ENCODE measurements at places on chromosomes 6 and 20.

- no peak for DNase-seq
Measured at GRCh38 chr6:137214931-137215330, 4.3 kb downstream of the IFNGR1 start.

DNA sequence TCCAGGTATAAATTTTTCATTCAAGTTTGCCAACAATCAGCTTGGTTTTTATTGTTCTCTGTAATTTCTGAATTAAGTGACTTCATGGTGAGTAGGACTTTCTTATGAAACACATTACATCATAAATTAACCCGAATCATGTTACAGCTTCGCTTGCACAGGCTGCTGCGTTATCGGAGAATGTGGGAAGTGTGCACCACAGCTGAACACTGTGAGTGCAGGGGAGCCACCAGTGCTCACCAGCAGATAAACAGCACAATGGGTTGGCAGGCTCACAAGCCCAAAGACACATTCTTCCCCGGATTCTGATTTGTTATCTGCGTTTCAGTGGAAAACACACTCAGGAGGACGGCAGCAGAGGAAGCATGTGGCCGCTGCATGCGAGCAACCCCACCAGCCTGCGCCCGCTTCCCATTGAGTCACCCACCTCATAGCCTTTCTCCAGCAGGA lies 121.1 kb downstream of the GMDS start:
- peak; percentile 36 for DNase-seq

DNA sequence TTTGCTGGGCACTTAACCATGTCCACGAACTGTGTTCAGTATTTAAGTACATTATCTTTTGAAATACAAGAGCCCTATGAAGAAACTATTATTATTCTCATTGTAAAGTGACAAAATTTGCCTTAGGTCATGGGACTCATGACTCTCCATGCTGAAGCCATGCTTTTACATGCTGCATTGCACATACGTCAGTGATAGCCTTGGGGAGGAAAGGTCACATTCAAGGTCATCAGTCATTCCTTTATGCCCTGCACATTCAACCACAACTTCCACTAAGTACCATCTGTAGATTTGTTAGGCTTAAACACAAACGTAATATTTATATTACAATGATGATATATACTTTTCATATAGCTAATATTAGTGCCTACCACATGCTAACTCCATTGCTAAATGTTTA lies 292.7 kb downstream of the TBC1D7 start:
- no peak for DNase-seq

- no peak for DNase-seq
Measured at GRCh38 chr20:41669708-41670263, 51.6 kb upstream of the CHD6 start.

DNA sequence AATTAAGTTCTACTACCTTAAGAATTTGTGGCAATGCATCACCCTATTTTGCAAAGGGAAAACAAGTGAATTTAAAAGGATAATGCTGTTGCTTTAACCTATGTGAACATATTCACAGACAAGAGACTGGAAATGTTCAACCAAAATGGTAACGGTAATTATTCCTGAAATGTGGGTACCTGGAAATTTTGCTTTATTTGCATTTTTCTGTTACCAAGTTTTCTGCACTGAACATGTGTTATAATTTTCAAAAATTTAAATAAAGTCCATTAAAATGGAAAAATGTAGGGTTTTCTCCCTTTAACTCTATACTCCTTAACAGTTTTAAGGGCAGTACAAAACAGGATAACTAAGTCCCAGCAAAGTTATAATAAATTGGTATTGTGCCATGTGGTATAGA lies 66.4 kb downstream of the EPB41L2 start:
- DNase-seq = no peak

DNA sequence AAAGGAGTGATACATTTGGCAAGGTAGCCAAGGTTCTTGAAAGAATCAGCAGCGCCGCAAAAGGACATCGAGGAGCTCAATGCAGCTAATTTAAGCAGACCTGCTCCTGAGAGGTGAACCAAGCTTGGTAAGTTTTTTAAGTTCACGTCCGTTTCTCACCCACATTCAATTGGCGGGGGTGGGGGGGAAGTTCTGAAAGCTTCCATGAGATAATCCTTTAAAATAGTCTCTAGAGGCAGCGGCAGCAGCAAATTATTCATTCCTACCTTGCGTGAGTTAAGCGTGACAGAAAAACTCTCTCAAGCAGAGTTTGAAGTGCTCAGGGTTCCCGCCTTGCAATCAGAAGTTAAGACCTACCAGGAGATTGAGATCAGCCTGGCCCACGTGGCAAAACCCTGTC lies 97.3 kb upstream of the NHSL1 start:
- no peak for DNase-seq

- DNase-seq = no peak
Measured at GRCh38 chr6:144725736-144726522, 440.8 kb downstream of the UTRN start.

- no peak for DNase-seq
Measured at GRCh38 chr20:17910828-17911294, 57.7 kb downstream of the SNX5 start.

DNA sequence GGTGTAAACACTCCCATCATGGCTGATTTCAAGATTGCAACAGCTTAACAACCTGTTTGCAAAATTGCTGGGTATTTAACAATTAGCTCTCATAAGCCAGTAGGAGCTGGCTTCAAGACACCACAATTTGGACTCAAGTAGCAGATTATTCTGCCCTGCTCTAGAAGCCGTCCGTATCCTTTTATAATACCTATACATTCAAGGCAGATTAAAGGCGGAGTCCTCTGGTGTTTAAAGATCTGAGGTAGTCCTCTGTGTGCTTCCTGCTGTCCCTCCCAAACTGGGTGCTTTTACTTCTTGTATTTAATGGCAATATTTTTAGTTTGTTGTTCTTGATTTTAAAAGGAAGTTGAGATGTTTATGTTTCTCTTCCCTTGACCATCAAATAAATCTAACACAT lies 62.2 kb upstream of the SOX4 start:
- no peak for DNase-seq

GRCh38 chr6:70735513-70735912 lies 67.8 kb downstream of the SMAP1 start:
- no peak for DNase-seq

GRCh38 chr6:5128351-5128750 lies 43.2 kb downstream of the PPP1R3G start:
- no peak for DNase-seq

- DNase-seq = no peak
Measured at GRCh38 chr20:58201616-58202015, 26.8 kb downstream of the ANKRD60 start.

- peak; percentile 94 for DNase-seq
Measured at GRCh38 chr20:31608251-31608945, 3.3 kb downstream of the ID1 start.

DNA sequence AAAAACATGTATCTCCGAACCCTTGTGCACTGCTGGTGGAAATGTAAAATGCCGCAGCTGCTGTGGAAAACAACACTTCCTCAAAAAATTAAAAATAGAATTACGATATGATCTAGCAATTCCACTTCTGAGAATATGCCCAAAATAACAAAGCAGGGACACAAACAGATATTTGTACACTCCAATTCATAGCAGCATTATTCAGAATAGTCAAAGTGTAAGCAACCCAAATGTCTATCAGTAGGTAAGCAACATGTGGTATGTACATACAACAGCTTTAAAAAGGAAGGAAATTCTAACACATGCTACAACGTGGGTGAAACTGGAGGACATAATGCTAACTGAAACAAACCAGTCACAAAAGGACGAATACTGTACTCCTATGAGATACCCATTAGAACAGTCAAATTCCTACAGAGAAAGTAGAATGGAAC lies 5.7 kb upstream of the RAB5IF start:
- no peak for DNase-seq

DNA sequence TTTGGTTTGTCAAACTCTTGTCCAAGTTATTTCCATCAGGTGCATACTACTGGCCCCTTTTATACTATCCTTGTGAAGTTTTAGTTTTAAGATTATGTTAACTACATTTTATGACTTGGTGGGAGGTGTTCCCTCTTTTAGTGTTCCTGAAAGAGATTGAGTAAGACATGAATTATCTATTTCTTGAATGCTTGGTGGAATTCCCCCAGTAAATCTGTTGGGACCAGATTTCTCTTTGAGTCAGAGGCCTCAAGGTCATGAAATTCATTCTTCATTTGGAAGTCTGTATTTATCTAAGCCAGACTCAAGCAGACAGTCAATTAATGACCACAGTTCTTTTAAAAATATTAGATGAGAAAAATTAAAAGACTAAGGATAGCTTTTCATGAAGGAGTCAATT lies 81.3 kb downstream of the MOXD1 start:
- DNase-seq = no peak

- DNase-seq = no peak
Measured at GRCh38 chr6:18586133-18586532, 199.0 kb downstream of the RNF144B start.

DNA sequence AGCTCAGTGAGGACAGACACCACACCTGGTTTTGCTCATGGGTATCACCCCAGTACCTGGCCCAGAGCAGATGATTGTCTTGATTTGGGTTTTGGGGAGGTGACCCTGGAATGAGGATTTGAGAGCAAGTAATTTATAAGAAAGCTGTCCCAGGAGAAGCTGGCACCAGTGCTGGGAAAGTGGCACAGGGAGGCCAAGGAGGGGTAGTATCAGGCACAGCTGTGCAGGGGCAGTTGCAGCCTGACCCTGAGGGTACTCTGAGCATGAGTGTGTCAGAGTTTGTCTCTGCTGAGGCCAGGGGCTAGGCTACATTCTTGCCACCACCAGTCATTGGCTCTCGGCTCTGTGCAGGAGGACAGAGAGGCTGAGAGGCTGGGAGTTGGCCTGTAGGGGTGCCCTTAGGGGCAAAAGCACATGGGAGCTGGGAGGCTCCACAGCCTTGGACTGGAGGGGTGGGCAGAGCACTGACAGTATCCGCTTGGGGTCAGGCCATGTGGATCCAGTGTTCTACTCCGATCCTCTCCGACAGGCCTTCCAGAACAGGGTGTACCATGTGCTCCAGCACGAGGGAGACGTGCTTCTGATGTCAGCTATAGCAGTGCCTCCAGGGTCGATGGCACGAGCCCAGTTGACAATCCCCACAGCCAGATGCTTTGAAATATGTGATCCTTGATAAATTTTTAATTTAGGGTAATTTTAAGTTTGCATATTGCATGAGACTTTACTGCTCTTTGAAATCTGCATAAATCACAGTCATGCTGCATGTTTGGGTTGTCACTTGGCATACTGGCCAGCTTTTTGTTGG lies 121.3 kb downstream of the PHACTR3 start:
- DNase-seq = no peak

DNA sequence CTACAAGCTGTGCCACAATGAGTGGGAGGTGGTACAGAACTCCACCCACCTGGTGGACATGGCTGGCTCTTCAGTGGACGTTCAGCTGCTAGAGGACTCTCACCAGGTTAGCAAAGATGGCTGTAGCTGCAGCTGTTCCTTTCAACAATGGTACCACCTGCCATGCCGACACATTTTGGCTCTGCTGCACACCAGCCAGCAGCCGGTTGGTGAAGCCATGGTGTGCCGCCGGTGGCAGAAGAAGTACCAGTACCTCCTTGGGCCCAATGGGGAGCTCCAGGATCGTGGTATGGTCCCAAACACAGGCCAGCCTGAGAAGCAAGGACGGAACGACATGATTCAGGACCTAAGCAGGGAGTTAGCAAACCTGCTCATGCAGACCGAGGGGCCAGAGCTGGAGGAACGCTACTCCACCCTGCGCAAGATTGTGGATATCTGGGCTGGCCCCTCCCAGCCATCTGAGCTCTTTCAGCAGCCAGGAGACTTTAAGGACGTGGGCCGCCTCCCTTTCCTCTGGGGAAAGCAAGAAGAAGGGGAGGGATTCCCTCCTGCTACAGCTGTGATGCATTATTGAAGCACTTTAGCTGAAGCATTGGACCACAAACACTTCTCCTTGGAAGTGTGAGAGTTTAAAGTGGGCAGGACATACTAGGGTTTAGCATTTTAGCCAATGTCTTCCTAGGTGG lies 2.8 kb upstream of the ZSWIM1 start:
- no peak for DNase-seq

DNA sequence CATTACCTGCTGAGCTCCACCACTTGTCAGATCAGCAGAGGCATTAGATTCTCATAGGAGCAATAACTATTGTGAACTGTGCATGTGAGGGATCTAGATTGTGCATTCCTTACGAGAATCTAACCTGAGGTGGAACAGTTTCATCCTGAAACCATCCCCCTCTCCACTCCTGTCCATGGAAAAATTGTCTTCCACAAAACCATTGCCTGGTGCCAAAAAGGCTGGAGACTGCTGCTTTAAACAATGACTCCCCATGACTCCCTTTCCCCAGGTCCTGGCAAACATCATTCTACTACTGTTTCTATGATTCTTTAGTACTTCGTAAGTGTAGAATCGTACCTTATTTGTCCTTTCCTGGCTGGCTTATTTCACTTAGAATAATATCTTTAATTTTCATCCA lies 9.7 kb upstream of the DYNLRB1 start:
- DNase-seq = no peak

DNA sequence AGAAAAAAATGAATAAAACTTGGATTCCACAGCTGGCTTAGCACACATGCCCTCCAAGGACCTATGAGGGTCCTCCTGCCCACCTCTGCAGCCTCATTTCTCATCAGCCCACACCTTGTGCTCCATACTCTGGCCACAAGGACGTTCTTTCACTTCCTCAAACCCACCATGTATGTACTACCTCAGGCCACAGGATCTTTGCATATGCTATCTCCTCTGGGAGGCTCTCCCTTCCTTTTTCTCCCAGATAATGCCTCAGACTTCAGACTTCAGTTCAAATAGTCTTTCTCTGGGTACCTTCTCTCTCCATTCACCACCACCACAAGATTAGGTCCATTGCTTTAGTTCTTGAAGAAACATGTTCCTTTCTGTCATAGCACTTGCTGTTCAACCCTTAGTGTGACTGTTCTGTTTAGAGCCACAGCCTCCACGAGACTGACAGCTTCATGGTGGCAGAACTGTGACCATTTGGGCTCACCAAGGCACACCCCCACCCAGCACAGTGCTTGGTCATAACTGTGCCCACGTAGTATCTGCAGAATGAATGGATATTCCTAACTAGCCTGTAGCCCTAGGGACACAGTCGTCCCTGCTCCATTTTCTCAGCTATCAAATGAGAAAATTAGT lies 146.7 kb upstream of the LRFN2 start:
- DNase-seq = no peak

GRCh38 chr20:43583982-43584432 lies 6.7 kb upstream of the IFT52 start:
- peak; percentile 86 for DNase-seq

DNA sequence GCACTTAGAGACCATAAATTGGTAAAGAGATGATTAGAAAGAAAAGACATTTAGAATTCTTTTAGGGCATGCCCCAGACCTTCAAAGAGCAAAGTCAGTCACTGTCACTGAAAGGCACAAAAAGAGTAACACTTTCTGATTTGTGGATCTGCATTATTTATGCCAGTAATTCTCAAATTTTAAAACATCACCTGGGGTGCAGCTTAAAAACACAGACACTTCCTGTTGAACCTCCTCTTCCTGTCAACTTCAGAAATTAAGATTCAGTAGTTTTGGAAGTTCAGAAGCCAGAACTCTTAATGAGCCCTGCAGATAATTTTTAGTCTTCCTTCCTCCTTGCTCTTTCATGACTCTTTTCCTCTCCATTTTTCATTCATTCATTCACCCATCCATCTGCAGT lies 137.5 kb downstream of the NRN1 start:
- DNase-seq = no peak

All from right lobe of liver (tissue), 6 donors.